Neural progenitor cell (in vitro differentiated cells): ENCODE measurements at places on chromosomes 12 and 14. TPM values are rescaled to one million over a fixed set of nuclear protein-coding genes. Genes with fewer than 3 reads are reported as not detected.

The NKX2-8 gene
- total RNA-seq, result not detected in 2 replicates

The SMAGP gene
- 19.0 and 24.3 TPM in 2 replicates for total RNA-seq

The KLRK1 gene
- not detected in 2 replicates for total RNA-seq

The STON2 gene
- 25.0 and 31.1 TPM in 2 replicates for total RNA-seq

The POTEG gene
- not detected in 2 replicates for total RNA-seq

The LPCAT3 gene
- total RNA-seq, result 18.1 and 32.6 TPM in 2 replicates

The RPGRIP1 gene
- total RNA-seq, result 0.47 and 3.4 TPM in 2 replicates
